Activated T-helper 17 cell treated with anti-CD3 and anti-CD28 coated beads, Interleukin-2, amount 50 U/mL, for 72 hours (primary cell): ENCODE measurements at places on chromosomes 2 and 18. TPM values are rescaled to one million over a fixed set of nuclear protein-coding genes. Genes with fewer than 3 reads are reported as not detected.

Gene GPBAR1
- total RNA-seq = 1.3 TPM

Gene FLACC1
- total RNA-seq = 1.1 TPM

Gene TMEM163
- total RNA-seq = 1.3 TPM

DNA sequence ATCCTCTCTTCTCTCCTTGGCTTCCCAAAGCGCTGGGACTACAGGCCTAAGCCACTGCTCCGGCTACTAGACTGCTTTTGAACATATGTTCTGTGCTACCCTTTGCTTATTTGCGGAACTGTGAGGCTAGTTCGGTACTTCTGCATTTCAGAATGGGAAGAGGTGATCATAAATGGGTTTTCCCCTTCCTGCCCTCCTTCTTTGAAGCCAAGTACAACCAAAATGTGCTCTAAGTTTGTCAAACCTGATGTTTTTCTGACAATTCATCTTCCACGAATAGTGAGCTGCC is 1.7 kb upstream of the ESCO1 start:
- ATAC-seq = no peak

GRCh38 chr18:56413862-56414261 is 224.5 kb downstream of the TXNL1 start:
- no peak for ATAC-seq

DNA sequence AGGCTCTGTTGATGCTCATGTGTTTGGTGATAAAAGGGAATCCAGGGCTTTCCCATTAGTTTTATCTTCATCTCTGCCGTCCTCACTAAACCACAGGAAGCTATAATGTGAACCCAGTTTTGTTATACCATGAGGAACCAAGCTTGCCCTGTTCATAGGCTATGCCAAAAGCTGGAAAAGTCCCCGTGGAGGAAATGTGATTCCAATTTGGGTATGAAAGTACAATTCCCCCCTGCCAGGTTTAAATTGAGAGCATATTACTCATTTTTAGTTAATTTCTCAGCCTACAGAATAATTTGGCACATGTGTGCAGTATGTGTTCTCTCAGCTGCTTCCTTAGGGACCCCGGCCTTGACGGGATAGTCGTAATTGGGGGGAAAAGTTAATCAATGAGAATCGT is 327.4 kb downstream of the RND3 start:
- no peak for ATAC-seq

- no peak for ATAC-seq
These were observed 66.7 kb downstream of the TMX3 start for GRCh38 chr18:68648191-68648590.

DNA sequence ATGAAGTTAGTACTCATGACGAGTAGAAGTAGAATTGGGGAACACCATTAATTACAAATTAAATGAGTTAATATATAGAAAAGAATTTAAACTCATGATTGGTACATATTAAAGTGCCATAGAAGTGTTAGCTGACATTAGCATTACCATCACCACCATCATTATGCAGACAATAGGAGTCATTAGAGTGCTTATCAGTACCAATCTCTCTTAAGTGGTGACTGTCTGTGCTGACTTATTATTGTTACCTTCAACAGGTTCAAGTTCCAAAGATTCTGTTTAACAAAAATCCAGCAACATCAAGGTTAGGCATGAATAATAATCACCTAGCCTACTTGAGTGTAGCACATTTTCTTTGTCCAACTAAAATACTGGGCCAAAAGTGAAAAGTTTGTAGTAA is 108.8 kb upstream of the MAPRE2 start:
- no peak for ATAC-seq

DNA sequence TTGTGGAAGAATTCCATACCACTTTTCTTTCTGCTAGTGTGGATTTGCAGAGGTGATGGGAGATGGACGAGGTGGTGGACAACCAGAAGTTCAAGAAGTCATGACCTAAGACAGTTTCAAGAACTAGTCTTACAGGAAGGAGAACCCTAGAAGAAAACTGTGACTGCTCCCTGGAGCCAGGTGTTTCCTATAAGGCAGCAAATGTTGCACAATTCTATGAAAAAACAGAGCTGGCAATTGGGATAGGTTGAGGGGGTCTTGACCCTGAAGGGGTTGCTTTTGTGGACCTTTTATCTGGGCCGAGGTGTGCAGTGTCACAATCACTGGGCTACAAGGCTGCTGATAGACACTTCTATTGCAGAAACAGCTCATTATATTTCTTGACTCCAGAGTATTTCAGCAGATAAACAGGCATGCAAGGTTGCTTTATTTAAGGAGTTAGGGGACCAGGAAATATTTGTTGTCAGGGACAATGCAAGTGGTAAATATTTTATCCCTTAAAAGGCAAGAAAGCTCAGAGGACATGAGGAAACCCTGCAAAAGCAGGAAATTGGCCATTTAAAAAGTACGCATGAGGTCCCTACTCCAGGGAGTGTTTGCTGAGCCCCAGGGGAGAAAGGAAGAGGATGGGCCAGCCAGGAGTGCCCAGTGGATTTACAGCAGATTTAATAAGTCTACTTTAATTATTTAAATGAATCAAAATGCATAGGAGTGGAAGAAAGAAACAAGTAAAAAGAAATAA is 22.9 kb downstream of the APCDD1 start:
- no peak for ATAC-seq

GRCh38 chr18:76367168-76368125 is 127.6 kb downstream of the ZNF516 start:
- ATAC-seq = no peak
